Activated T-helper 17 cell treated with anti-CD3 and anti-CD28 coated beads, Interleukin-2, amount 50 U/mL, for 72 hours (primary cell): ENCODE measurements at places on chromosomes 1 and 21. TPM values are rescaled to one million over a fixed set of nuclear protein-coding genes. Genes with fewer than 3 reads are reported as not detected.

GRCh38 chr1:34113362-34113761 lies 51.7 kb downstream of the CSMD2 start:
- no peak for ATAC-seq

DNA sequence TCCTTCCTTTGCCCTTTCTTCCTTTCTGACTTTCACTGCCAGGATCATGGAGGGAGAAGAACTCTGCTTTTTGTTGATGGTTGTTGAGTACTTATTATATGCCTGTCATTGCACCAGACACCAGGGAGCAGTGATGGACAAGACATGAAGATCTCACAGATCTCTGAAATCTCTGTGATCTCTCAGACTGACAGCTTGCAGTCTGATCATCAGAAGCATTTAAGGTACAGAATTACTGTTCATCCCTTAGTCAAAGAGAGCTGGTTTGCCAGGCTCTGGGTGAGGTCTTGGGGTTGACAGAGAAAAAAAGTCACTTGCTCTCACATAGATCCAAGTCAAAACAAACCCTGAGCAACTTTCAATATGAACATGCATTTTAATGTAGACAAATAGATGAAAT lies 299.5 kb upstream of the FMN2 start:
- ATAC-seq = peak; percentile 95

- no peak for ATAC-seq
Measured at GRCh38 chr21:45401916-45402900, 2.8 kb upstream of the COL18A1 start.

DNA sequence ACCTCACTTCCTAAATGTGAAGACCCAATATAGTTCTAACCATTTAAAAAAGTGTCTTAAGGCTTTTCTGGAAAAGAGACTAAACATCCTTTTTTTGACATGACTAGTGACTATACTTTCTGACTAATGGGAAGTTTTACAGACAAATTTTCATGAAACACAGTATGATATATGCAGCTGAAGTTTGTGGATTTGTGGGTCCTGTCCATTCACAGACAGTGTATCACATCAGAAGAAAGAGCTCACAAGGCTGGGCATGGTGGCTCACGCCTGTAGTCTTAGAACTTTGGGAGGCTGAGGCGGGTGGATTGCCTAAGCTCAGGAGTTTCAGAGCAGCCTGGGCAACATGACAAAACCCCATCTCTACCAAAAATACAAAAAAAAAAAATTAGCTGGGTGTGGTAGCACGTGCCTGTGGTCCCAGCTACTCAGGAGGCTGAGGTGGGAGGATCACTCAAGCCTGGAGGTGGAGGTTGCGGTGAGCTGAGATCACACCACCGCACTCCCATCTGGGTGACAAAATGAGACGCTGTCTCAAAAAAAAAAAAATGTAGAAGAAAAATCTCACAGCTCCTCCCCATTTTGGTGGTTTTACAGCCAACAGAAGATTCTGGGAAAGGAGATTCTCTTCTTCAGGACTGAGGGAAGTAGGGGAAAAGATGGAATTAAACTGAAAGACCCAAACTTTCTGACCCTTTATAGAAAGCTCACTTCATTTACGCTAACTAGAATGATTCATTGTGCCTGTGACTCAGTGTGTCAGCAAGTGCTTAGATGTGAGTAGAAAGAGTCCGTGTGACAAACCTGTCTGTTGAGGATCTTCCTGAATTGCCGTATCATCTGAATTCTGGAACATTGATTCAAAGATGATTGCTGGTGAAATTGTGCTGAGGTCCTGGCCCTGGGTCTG lies 15.2 kb upstream of the YRDC start:
- ATAC-seq = peak; percentile 84

GRCh38 chr21:35994613-35995012 lies 65.7 kb downstream of the SETD4 start:
- no peak for ATAC-seq

- ATAC-seq = no peak
Measured at GRCh38 chr1:97677702-97678101, 243.1 kb downstream of the DPYD start.

- no peak for ATAC-seq
Measured at GRCh38 chr1:87642581-87643221, 314.0 kb downstream of the LMO4 start.

- no peak for ATAC-seq
Measured at GRCh38 chr1:1989102-1989542, 14.5 kb downstream of the CFAP74 start.

DNA sequence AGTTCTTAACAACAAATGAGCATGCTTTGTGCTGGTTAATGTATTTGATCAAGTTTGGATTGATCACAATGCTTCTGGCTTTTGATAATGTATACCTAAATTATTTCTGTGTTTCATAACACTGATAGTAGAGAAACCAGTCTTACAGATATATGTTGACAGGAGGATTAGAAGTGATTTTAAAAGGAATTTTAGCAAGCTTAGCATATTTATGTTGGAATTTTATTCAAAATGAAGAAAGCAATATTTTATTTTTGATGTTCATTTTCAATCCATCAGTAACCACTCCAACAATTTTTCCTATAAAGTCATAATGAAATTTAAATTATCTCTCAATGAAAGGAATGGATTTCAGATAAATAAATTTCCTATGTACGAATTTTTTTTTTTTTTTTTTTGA lies 291.8 kb downstream of the HHIPL2 start:
- ATAC-seq = no peak

DNA sequence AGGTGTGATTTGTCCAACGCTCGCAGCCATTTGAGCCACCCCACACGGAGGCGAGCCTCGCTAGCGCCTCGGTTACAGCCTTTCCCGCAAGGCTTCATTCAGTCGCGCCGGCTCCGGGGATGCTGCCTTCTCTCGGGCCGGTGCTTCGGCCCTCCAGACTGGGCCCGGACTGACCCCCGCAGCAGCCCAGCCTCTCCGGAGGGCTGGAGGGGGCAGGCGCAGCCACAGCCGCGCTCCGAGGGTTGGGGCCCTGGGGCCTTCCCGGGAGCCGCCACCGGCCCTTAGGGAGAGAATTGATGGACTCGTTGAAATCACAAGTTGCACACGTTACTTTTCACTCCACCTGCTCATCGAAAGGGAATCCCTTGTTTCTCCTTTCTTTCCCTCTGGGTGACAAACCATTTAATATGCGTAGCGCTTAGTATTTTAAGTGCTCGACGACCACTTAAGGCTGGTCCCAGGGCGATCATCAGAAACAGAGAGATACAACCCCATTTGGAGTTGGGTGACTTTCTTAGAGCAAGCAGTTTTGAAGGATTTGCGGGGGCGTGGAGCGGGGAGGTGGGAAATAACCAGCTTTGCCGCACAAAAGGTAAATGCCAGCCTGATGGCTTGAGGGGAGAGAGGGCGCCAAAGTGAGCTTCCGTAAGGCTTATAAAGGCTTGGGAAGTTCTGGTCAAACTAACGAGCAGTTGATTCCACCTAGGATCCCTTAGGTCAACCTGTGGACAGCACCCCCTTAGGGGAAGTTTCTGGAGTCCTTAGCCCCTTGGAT lies 24.6 kb upstream of the ENAH start:
- ATAC-seq = no peak

GRCh38 chr21:26405071-26405470 lies 168.0 kb downstream of the CYYR1 start:
- no peak for ATAC-seq

DNA sequence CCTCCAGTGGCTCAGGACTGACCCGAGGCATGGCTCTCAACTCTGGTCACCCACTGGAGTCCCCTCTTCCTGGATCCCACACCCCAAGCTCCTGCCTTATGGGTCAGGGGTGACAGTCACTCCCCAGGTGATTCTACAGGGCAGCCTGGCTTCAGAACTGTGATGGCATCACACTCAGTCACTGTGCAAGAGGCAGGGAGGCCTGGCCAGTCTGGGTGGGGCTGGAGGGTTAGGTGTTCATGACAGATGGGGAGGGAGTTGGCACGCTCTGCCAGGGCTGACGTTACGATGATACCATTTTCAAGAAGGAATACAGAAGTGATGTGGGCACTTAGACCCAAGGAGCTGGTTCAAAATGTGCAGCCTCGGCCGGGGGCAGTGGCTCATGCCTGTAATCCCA lies 25.2 kb upstream of the ABCG1 start:
- no peak for ATAC-seq

- no peak for ATAC-seq
Measured at GRCh38 chr1:176540428-176540827, 77.5 kb downstream of the PAPPA2 start.

DNA sequence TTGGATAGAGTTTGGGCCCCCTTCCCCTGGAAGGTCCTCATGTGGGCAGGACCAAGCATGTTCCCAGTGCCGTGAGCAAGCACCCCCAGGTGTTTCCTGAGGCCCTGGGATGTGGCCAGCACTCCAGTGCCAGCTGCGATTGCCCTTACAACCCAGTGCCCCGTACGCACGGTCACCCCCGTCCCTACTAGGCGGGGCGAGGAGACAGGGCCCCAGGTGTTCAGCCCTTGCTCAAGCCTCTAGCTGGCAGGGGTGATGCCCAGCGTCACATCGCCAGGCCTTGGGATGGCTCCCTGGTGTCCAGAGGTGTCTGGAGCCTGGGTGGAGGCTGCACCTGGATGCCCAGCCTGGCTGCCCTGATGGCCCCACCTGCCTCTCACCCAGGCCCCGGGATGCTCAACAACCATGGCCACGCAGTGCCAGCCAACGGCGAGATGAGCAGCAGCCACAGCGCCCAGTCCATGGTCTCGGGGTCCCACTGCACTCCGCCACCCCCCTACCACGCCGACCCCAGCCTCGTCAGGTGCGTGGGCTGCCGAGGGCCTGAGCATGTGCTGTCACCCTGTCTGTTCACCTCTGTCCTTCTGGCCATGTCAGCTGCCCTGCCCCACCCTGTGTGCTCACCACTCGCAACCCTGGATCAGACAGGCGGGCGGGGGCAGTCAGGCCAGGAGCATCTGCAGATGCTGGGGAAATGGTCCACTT lies 21.6 kb upstream of the CCDC27 start:
- no peak for ATAC-seq

- peak; percentile 97 for ATAC-seq
Measured at GRCh38 chr1:45862008-45862407, 58.6 kb downstream of the MAST2 start.

GRCh38 chr1:233327651-233328141 lies at the start of gene MAP3K21:
Gene MAP3K21, plus strand, starts transcription at chr1:233327724. Its CDS starts 305 bp downstream, at chr1:233328029.
- ATAC-seq = peak; percentile 63

DNA sequence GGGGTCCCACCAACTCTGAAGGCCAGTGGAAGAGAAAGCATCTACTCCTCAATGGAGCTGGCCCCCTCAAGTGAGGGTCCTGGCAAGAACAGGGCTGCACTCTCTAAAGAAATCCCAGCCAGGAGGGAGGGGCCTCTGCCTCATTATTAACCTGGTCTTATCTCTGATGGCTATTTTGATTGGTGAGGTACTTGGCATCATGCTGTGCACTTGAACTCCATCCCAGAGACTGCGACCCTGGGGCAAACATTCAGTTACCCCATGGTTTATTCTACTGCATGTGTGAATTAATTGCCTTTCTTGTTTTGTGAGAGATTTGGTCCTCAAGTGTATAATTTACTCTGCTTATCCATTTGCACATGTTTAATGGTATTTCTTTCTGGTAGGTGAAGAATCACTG lies 55.0 kb upstream of the ETV3 start:
- ATAC-seq = no peak

GRCh38 chr1:30312226-30312625 lies 411.2 kb downstream of the MATN1 start:
- ATAC-seq = no peak

DNA sequence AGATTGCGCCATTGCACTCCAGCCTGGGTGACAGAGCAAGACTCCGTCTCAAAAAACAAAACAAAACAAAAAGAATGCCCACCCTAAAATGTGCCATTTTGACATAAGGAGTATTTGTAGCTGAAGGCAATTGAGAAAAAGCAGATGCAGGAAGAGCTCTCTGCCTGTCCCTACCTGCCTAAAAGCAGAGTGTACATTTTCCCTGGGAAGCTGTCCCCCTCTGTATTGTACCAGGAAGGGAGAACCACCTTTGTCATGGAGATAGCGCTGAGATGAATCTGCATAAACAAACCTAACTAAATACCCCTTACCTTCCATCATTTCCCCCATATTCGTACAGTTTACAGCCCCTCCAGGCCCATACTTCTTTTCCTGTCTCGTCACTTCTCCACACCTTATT lies 94.4 kb upstream of the SLC45A1 start:
- no peak for ATAC-seq

GRCh38 chr1:244162786-244163530 lies 111.9 kb downstream of the ZBTB18 start:
- no peak for ATAC-seq

- ATAC-seq = no peak
Measured at GRCh38 chr21:44199448-44199847, 41.3 kb downstream of the ICOSLG start.

- no peak for ATAC-seq
Measured at GRCh38 chr1:4976859-4977440, 322.5 kb downstream of the AJAP1 start.

- no peak for ATAC-seq
Measured at GRCh38 chr1:236907205-236907604, 97.0 kb downstream of the MT1HL1 start.

- ATAC-seq = peak; percentile 78
Measured at GRCh38 chr1:113042285-113043143, 30.5 kb upstream of the LRIG2 start.

DNA sequence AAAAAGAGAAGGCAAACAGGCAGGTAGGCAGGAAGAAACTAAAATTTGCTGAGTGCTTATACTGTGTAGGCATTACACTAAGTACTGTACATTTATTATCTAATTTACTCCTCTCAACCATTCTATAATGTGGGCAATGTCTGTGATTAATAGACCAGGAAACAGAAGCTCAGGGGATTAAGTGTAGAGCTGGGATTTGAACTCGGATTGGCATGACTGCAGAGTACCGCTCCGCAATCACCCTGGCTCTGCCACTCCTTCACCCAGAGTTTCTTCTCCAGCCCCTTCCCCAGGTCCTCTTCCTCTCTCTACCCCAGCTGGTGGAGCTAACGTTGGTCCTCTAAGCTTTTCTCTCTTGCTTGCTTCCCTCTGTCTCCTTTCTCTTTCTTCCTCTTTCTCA lies 11.5 kb upstream of the S100A2 start:
- no peak for ATAC-seq

DNA sequence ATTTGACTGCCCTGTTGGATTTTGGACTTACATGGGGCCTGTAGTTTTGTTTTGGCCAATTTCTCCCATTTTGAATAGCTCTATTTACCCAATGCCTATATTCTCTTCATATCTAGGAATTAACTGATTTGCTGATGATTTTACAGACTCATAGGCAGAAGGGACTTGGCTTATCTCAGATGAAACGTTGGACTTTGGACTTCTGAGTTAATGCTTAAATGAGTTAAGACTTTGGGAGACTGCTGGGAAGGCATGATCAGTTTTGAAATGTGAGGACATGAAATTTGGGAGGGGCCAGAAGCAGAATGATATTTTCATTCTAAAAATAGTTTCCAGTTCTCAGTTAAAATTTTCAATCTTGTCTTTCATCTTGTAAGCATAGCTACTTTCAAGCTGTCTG lies 222.3 kb downstream of the COP1 start:
- ATAC-seq = no peak

The SUMO3 gene
- 86.2 TPM for total RNA-seq

The UTS2 gene
- total RNA-seq = 0.58 TPM

The PLA2G2C gene
- total RNA-seq = 0.26 TPM

The MR1 gene
- 21.9 TPM for total RNA-seq

The TRIM63 gene
- total RNA-seq = not detected

The RHOU gene
- 1.4 TPM for total RNA-seq

The PINK1 gene
- 4.1 TPM for total RNA-seq

The DDOST gene
- 224 TPM for total RNA-seq

The KLHDC7A gene
- total RNA-seq = not detected

The KNCN gene
- total RNA-seq = not detected

The RASSF5 gene
- total RNA-seq = 162 TPM

The GOLT1A gene
- not detected for total RNA-seq

The TSSK3 gene
- total RNA-seq = 1.7 TPM

The GPR3 gene
- total RNA-seq = 0.42 TPM

The WNT3A gene
- not detected for total RNA-seq
